ENCODE measurements at places on chromosomes 7 and 10. TPM values are rescaled to one million over a fixed set of nuclear protein-coding genes. Genes with fewer than 3 reads are reported as not detected.

Gene GIMAP4
- total RNA-seq: not detected

Gene CNPY1
- 1.7 TPM for total RNA-seq

Gene PIK3AP1
- total RNA-seq: 2.1 TPM

Gene GNAT3
- not detected for total RNA-seq

Gene FRAT1
- 1.3 TPM for total RNA-seq

Gene C7orf57
- total RNA-seq: 0.91 TPM

Gene ALOX5
- 0.06 TPM for total RNA-seq

Gene UCMA
- not detected for total RNA-seq

Gene MYL7
- total RNA-seq: not detected

Gene FGFBP3
- total RNA-seq: not detected
